Activated T-helper 1 cell treated with anti-CD3 and anti-CD28 coated beads, Interleukin-2, amount 50 U/mL, for 16 hours (primary cell): ENCODE measurements at places on chromosomes 7 and 10.

- DNase-seq: no peak
Observed at GRCh38 chr10:3692387-3692999, 92.5 kb downstream of the KLF6 start.

- DNase-seq: no peak
Observed at GRCh38 chr7:141102436-141102835, 28.6 kb downstream of the TMEM178B start.

DNA sequence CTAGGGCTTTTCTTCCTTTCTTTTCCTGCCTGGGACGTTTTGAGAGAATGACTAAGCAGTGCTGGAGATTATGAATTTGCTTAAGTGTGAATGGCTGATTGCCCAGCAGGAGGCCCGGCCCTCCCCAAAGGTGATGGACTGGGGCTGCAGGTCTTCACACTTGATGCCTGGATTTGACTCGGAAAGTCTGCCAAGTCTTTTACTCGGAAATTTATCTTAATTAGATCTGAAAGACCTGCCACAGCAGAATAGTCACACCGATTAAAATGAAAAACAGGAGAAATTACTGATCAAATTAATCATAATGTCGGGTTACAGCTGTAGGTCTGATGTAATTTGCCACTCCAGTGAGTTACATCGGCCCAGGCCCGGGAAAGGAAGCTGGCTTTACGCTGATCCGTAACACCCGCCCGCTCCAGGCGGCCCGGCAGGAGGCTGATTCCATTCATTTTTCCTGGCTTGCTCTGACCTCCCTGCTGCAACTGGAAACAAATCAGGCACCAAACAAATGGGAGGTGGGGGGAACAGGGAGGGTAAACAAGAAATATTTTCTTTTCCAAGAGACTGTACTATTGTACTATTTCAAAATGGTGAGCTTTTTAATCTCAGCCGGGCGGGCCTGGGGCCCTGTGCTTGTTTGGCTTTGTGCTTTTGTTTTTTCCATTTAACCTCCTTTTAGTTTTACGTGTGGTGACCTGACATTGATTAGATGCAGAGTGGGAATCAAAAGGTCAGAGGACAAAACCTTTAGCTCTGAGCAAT, 212.4 kb upstream of the YAE1 start:
- DNase-seq: no peak

GRCh38 chr7:158569858-158570323, 17.7 kb downstream of the PTPRN2 start:
- DNase-seq: no peak

DNA sequence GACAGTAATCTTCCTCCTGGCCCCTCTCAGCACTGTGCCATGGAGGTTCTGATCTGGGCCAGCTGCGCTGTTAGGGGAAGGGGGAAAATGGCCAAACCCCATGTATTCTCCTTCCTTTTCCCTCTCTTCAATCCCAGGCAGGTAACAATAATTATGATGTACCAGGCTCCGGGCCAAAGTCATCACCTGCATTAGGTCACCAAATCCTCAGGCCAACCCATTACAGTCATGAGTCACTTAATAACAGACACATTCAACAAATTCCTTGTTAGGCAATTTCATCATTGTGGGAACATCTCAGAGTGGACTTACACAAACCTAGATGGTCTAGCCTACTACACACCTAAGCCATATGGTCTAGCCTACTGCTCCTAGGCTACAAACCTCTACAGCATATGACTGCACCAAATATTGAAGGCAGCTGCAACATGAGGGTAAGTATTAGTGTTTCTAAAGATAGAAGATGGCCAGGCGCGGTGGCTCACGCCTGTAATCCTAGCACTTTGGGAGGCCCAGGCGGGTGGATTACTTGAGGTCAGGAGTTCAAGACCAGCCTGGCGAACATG, 2.2 kb upstream of the HSPB1 start:
- DNase-seq: no peak

DNA sequence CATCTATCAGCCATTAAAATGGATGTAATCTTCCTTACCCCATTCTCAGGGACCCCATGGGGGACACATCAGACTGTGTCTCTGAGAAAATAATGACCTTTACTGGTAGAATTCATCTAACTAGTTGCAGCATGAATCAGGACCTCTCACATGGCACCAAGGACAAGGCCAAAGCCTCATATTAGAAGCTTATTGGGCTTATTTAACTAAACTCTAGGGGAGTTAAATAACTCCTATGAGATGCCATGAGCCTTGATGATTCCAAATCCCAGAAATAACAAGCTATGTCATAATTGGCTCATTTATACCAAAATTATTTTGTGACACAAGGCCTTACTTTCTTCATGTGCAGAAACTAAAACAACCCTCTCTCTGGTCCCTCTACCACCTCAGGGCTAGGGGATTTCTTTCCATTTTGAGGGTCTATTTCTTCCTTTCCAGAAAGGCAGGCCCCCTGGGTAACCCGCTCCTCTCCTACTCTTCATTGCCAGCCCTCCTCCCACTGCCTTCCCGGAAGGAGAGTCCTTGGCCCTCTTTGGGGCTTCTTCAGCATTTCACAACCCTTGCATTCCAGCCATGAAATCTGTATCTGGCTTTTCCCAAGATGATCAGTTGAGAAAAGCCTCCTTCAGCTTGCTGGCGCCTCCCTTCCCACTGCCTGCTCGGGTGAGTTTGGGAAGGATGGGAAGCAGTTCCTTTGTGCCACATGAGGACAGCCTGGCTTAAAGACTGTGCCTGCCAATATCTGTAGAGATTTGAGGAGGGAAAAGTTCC, 41.8 kb upstream of the TRIM8 start:
- DNase-seq: no peak

DNA sequence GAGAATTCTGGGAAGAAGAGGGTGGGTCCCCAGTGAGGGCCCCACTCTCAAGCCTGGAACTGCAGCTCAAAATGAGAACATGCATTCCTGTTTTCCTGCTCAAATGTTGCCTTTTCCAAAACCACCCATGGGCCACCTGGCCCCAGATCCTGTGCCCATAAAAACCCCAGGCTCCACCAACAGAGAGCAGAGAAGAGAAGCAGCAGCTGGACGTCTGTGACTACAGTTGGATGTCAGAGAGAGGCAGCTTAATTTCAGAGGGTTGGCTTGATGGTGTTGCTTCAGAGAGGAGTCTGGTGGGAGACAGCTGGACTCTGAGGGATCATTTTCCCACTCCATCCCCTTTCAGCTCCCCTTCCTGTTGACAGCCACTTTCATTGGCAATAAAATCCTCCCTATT, 256.4 kb downstream of the FZD1 start:
- no peak for DNase-seq

DNA sequence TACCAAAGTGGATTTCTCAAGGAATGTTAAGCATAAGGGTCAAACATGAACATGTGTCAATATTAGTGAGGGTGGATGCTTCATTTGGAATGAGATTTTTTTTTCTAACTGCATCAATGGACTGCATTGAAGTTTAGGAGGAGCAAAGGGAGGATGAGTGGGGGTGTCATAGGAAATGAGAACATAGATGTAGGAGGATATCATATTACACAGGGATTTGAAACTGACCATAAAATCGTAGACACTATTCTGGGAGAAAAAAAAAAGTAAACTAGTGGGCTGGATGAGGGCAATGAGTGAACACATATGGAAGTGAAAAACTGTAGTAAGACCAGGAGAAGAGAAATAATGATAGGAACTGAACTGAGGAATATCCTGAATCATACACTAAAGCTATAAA, 109.4 kb downstream of the SEMA3A start:
- DNase-seq: no peak

DNA sequence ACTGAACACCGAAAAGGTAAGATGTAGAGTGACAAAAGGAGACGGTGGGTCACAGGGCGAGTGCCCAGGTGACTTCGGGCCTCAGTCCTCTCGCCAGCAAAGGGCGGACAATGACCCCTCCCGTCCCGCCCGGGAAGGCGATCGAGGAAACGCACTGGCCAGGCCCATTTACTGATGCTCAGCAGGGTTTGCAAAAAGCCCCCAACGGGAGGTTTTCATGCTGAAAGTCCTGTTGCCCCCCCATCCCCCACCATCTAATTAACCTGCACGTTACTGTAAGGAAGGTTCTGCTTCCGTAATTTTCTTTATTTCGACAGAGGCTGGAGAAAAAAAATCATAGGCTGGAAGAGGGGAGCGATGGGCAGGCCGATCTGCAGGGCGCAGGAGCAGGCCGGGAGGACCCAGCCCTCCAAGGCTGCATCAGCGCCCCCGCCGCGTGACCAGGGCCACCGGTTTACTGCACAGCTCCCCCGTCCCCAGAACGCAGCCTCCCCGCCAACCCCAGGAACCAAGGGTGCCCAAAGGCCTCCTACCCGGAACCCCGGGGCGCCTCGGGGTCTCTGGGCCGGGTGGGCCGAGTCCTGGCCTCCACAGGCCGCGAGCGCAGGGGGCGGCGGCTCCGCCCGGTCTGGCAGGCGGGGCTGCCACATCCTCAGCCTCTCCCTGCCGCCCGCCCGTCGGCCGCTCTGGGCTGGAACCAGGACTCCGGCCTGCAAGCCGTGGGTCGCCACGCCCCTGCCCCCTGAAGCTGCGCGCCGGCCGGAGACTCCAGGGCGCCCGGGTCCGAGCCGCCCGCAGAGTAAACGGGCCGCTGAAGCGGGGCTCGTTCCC, 613 bp downstream of the OAT start:
- peak; percentile 14 for DNase-seq

DNA sequence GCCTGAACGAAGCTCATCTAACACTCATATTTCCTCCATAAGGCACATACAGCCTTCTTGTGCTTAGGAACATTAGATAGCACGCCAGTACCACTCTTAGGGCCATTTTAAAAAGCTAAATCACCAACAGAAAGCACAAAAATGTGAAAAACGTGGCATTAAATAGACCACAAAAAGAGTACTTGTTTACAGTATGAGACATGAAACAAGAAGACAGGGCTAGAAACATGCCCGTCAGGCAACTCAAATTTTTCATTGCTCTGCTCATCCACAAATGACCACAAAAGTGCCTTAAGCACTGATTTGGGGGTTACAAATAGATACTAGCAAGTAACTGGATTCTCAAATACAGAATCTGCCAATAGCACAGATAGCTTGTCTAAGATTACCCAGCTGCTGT, 67.8 kb downstream of the ELMO1 start:
- DNase-seq: no peak

DNA sequence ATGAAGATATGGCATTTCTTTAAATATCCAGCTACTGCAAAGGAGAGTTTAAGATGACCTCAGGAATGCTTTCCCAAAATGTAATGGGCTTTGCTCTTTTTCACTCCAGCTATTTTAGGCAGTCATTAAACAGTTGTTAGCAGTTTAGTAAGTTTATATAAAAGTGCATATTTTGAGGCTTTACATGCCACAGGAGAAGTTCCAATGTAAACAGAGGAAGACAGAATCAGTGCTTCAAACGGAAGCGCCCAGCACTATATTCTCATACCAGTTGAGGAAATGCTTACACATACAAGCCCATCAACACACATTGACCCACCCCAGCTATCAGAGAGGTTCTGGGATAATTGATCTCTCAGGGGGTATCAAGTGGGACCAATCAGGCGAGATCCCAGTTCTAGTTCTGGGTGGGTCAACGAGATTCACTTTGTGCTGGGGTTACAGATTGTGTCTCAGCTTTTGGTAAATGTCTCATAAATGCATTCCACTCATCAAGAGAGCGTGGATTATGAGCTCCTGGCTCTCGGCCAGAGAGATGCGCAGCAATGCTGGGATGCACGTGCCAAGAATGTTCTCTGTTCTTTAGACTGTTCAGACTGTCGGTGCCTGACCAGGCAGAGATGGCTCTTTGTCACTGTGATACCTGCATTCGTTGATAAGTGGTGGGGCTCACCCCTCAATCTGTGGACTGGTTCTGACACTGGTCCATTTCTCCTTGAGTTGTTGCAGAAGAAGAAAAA, 55.0 kb downstream of the CACNB2 start:
- no peak for DNase-seq

DNA sequence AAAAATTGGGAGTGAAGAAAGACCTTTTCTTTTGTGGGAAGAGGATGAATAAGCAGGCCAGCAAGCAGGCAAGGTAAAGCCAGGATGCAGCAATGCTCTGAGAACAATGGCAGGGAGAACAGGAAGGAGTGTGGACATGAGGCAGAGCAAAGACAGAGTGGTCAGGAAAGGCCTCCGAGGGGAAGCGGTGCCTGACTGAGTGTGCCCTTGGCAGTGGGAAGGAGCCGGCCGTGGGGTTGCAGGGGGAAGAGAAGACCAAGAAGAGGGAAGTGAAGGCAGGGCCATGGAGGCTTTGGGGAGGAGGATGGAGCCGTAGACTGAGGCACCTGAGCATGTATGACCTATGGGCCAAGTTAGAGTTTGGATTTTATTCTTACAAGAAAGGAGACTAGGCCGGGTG, 21.9 kb upstream of the ZNF212 start:
- no peak for DNase-seq
